Left ventricle myocardium superior (tissue), 1 donor: ENCODE measurements at places on chromosomes 7 and 10. TPM values are rescaled to one million over a fixed set of nuclear protein-coding genes. Genes with fewer than 3 reads are reported as not detected.
A peak's percentile ranks its signal among the peaks of the same experiment; 100 is the strongest.

GRCh38 chr10:24467605-24468004 is 256.1 kb downstream of the ARHGAP21 start:
- no peak for DNase-seq

The IL2RA gene
- total RNA-seq = 1.5 TPM

- no peak for DNase-seq
Observed at GRCh38 chr7:103990991-103991390, 1.5 kb upstream of the RELN start.

GRCh38 chr10:74189999-74190421 is 39.0 kb downstream of the ADK start:
- DNase-seq = no peak

The STEAP1B gene
- 0.69 TPM for total RNA-seq

- no peak for DNase-seq
Observed at GRCh38 chr7:100003711-100004661, 11.4 kb upstream of the ZKSCAN1 start.

DNA sequence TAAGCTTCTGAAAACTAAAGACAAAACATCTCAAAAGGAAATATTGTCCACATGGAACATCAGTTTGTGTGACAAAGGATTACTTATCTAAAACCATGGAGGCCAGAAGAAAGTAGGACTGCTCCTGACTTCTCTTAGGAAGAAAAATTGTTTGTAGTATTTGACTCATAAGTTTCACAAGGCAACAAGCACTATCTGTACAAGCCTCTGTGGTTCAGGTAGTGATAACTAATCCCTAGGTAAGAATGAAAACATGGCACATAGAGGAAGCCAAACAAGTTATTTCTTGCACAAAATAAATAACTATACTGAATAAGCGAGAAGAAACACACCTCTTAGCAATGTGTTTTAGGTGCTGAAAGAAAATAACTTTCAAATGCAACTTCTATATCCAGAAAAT is 30.3 kb downstream of the TFPI2 start:
- DNase-seq = no peak

- no peak for DNase-seq
Observed at GRCh38 chr10:10658172-10658785, 359.4 kb upstream of the CELF2 start.

The MKX gene
- 0.15 TPM for total RNA-seq

GRCh38 chr10:5691786-5692185 is 7.1 kb downstream of the TASOR2 start:
- no peak for DNase-seq

GRCh38 chr7:47622946-47623640 is 41.2 kb upstream of the TNS3 start:
- peak; percentile 54 for DNase-seq

DNA sequence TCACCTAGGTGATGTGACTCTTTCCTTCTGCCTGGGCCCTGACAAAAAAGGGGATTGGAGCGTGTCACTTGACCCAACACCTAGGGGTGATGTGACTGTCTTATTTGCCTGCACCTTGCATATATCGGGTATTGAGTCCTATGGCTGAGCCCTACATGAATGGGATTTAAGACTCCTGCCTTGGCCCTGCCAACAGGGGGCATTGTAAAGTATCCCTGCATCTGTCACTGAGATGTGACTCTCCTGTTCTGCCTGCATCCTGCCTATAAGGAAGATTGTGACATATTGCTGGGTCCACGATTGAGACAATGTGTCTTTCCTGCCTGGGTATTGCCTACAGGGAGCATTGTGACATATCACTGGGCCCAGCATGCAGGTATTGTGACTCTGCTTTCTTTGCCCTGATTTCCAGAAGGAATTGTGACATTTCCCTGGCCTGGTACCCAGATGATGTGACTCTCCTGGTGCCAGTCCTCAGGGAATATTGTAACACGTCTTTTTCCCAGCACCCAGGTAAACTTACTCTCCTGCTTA is 14.2 kb upstream of the ZNF107 start:
- DNase-seq = no peak

DNA sequence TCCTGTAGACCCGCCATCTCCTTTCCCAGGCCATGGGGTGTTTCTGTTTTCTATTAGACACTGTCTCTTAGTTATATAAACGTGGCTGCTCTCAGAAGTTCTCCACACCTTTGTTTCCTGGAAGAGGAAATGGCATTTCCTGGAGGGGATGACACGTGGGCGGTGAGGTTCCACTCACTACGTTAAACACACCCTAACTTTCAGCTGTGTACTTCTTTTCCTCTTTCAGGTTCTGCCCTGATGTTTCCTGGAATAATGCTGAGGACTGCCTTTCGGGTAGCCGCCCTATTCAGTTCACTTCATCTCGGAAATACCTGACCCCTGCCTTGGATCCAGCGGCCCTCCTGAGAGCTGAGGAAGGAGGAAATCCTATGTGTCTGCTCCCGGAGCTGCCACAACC is 3.4 kb upstream of the PRKCQ start:
- no peak for DNase-seq

The LLCFC1 gene
- total RNA-seq = not detected

DNA sequence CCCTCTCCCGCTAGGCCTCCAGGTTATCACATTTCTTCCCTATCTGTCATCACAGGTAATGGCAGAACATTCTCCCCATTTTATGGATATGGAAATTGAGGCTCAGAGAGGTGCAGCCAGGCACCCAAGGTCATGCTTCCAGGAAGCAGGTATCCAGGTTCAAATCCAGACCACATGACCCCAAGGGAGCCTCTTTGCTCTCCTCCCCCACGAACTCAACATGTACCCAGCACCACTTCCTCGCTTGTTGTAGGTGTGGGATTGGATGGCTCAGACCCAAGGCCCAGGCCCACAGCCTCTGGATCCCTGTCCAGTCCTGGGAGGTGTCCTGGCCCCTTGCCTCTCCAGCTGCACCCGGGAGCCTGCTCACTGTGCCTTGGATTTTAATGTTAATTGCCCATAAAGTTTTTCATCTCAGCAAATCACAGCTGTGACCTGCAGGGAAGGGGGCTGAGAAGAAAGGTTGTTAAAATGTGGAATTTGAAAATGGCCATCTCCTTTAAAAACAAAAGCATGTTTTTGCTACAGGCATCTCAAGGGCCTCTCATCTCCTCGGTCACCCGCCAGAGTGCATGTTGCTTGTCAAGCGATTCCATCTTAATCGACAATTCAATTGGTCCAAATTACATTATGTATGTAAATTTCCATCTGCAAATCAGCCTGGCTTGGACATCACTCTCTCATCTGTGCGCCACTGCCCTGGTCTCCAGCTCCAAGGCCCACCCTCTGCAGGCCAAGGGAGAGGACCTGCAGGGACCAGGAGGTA is 205.4 kb upstream of the ZMIZ1 start:
- no peak for DNase-seq

DNA sequence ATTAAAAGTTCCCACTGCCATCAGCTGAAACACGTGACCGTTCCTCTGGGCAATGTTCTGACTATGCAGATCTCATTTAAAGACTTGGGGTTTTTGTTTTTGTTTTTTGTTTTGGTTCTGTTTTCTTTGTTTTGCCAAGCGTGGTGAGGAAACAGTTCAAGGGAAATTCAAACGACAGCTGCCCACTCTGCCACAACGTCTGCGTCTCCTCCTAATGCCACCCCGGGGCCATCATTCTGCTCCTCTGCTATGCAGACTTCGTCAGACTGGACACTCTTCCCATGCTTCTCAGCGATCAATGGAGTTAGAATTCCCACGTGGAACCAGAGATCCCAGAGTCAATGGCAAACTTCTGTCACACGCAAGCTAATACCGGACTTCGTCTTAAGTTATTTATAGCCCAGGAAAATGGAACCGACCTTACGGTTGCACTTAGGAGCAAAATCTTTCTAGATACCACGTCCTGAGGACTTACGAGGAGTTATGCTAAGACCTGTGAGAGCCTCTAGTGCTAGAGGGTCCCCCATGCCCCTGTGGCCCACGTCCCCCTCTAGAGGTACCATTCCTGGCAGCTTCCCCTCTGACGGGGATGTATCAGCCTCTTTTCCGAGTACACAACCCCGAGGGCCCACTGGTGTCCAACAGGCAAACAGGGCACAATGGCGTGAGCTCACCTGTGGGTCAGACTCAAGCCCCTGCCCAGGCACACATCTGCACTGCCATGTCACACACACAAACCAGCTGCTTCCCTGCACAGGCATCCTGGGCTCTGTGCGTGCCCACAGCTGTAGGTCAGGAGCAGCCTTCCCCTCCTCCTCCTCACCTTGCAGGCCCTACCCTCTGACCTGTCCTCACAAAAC is 24.4 kb downstream of the EBF3 start:
- no peak for DNase-seq

The TMEM213 gene
- not detected for total RNA-seq

DNA sequence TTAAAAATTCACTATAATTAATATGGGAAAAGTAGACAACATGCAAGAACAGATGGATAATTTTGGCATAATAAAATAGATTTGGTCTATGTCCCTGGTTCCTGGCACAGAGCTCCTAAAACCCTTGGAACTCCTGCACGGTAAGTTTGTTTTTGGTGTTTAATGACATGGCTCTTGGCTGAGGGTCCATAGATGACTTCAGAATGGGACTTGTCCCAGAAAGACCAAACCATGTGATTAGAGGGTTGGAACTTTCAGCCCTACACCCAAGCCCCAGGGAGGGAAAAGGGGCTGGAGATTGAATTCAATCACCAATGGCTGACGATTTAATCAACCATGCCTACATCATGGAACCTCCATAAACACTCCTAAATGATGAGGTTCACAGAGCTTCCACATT is 12.6 kb upstream of the GSDME start:
- DNase-seq = no peak

GRCh38 chr7:7207876-7208275 is 25.5 kb downstream of the C1GALT1 start:
- no peak for DNase-seq

GRCh38 chr7:1087952-1088920 is at the start of gene GPER1:
Gene GPER1 (plus strand): TSS chr7:1088113. CDS start chr7:1091729, 3,616 bp downstream.
- peak; percentile 74 for DNase-seq

DNA sequence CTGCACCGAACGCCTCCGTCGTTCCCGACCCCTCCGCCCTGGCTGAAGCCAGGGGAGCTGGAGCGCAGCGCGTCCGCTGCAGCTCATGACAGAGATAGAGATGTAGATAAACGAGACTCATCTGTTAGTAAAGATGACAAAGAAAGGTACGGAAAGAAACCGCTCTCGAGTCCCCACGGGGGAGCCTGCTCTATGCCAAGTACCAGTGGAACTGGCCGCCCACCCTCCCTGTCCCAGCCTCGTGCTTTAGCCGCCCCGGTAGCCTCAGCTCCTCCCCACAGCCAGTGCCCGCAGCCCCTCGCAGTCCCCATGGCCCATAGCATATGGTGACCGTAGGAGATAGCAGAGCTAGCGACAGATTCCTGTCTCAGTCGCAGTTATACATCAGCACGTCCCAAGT is 344.7 kb upstream of the GALNT17 start:
- DNase-seq = no peak

- DNase-seq = no peak
Observed at GRCh38 chr7:135853499-135853898, 104.9 kb upstream of the FAM180A start.

The MGMT gene
- 16.7 TPM for total RNA-seq

DNA sequence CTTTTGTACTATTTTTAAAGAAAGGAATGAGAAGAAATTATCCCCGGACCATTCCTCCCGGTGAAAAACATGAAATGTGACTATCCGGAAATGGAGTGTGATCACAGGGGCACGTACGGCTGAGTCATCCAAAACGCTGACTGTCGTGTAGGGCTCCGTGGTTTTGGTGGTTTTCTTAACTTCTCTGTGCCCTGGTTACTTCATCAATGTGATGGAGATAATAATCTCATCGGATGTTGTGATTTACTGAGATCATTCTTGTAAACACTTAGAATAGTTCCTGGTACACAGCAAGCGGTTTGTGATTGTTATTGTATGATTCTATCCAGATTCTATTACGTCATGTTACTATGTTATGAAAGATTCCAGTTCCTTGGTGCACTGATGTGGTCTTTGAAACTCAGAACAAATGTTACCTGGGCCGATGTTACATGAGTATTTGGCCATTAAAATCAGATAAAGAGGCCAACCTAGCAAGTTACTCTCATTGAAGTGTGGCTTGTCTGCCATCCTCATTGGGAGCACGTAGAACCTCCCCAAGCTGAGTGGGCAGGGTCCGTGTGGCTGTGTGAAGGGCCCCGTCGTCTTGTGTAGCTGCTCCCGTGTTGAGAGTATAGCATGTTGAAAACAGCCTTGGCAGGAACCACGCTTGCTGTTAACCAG is 99.5 kb downstream of the CAMK1D start:
- no peak for DNase-seq

- DNase-seq = no peak
Observed at GRCh38 chr7:85699482-85699881, 512.6 kb upstream of the SEMA3D start.

DNA sequence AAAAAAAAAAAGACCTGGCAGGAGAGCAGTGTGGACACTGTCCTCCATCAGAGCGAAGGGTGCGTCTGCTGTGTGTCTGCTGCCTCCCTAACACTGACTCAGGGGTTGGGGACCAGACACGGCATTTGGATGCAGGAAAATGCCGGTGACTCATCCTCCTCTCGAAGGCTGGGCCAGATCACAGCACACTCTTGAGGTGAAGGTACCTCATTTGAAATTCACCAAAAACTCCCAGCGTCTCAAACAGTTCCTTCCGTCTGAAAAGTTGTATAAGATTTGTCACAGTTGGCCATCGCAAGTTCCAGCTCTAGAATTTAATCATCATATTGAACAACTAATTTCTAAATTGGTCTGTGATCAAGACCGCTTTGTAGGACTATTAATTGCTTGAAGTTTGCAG is 118.1 kb upstream of the LYZL2 start:
- DNase-seq = no peak

DNA sequence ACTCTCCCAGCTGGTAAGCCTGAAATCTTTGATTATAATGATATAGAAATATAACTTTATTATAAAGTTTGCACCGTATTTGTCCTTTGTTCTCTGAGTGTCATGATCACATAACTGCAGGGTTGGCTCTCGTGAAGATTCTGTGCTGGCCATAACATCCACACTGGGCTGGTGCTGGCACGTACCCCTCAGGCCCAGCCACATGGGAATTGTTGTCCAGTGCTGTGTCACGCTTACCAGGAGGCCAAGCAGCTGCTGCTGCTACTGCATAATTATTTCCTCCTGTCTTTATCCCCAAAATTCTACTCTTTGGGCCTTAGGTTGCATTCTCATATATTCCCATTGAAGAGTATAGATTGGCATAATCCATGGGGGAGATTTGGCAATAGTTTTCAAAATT is 20.8 kb upstream of the UCN3 start:
- no peak for DNase-seq

GRCh38 chr7:94492601-94493000 is 17.0 kb upstream of the CASD1 start:
- no peak for DNase-seq

DNA sequence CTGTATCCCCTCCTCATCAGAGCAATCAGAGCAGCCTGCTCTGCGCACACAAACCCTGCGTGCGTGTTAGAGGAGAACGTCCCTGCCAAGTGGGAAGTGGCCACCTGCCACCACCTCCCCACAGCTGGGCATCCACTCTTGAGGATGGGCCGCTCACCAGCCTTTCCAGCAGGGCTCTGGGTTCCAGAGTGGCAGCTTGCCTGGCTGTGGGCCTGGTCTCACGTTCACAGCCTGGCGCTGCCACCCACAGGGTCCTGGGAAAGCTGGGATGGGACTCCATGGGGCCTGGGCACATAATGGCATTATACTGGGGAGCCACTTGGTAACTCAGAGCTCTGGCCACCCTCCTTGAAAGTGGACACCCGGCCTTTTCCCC is 151.1 kb upstream of the PPP2R2D start:
- DNase-seq = no peak

The CYP26C1 gene
- total RNA-seq = not detected

- no peak for DNase-seq
Observed at GRCh38 chr10:64261092-64261491, 739.9 kb downstream of the REEP3 start.

GRCh38 chr10:30819341-30820181 is 190.0 kb upstream of the LYZL2 start:
- no peak for DNase-seq

The CCL24 gene
- 0.47 TPM for total RNA-seq
